ENCODE measurements at places on chromosomes 6 and 20.

DNA sequence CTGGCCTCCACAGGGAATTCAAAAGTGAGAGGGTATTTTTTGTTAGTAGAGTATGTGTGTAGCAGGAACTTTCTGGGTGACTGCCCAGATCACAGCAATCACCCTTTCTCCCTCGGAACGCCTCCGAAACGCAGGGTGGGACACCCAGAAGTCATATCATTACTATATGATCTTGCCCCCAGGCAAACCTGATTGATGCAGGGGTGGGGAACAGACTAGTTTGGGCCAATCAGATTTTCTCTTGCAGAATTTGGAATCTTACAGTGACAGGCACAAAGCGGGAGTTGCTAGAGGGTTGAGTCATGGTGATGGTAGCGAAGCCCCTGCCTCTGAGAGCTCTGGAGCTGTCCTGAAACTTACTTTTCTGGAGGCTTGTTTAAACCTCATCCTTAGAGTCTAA, 16.5 kb upstream of the RPN2 start:
- DNase-seq: no peak

GRCh38 chr6:63576985-63577712, 4.9 kb downstream of the LOC128125822 start:
- DNase-seq: no peak

- DNase-seq: peak; percentile 19
Measured at GRCh38 chr20:58246346-58246745, 17.9 kb upstream of the ANKRD60 start.

DNA sequence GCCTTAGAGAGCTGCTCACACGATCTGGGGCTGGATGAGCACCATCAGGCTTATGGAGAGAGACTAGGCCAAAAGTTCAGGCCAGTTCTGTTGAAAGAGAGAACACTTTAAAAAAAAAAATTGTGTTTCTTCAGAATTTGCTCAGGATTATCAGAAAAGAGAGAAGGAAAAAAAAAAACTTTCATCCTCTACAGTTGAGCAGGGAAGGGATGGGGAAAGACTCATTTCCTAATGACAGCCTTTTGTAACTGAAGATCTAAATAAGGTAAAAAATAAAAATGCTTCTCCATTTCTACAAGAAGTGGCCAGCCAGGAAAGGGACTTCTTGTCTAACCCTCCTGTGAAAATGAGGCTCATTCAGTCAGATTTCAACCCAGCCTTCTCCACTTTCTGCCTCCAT, 134.8 kb downstream of the LY86 start:
- DNase-seq: no peak

DNA sequence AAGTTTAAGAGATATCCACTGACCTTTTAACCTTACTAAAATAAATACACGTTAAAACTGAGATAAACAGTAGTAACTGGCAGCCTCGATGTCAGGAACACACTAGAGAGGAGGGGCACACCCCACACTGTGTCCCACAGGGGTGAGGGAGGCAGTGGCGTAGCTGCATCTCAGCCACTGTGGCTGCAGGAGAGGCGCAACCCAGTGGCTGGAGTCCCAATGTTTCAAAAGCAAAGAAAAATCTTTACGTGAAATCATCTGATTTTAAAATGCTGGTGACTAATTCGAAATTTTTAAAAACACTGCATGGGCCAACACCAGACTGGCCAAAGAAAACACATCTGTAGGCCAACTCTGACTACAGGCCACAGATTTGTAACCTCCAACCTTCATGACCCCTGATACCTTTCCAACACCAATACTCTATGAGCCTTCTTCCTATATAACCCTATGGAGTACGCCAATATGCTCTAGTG, 54.7 kb downstream of the TRAM2 start:
- no peak for DNase-seq
